Left ventricle myocardium inferior (tissue), 1 donor: ENCODE measurements at places on chromosomes 5 and 9.

GRCh38 chr5:176350416-176350815, 11.1 kb downstream of the KIAA1191 start:
- no peak for DNase-seq

- DNase-seq, result no peak
Measured at GRCh38 chr9:77851882-77852595, 179.6 kb downstream of the GNAQ start.

DNA sequence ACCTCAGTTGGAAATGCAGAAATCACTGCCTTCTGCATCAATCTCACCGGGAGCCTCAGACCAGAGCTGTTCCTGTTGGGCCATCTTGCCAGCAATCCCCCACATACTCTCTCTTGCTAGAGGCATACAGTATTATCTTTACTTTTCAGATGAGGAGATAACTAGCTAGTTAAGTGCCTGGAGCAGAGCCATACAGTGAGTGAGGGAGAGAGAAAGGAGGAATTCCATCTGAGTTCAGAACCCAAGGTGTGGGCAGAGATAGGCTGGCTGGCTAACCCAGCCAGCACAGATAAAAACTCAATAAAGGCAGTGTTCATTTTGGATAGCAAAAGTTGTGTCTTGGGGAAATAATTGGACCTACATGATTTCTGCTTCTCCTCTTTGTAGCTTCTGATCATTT, 268.0 kb upstream of the KIF2A start:
- no peak for DNase-seq

DNA sequence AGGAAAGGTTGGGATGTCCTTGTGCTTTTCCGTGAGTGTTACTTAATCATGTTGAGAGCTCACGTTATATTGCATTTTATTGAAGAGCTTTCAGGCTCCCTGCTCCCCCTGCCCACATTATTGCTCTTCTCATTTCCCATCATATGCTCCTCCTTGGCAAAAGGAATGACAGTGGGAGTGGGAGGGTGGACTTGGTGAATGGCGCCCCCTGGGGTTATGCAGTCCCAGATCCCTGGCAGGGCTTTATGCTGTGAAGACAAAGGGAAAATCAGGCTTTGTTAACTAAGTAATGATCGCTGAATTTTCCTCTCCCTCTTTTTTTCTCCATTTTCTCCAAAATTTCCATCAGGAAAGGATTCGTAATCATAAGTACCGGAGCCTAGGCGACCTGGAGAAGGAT, 166.6 kb downstream of the SMARCA2 start:
- DNase-seq, result no peak

DNA sequence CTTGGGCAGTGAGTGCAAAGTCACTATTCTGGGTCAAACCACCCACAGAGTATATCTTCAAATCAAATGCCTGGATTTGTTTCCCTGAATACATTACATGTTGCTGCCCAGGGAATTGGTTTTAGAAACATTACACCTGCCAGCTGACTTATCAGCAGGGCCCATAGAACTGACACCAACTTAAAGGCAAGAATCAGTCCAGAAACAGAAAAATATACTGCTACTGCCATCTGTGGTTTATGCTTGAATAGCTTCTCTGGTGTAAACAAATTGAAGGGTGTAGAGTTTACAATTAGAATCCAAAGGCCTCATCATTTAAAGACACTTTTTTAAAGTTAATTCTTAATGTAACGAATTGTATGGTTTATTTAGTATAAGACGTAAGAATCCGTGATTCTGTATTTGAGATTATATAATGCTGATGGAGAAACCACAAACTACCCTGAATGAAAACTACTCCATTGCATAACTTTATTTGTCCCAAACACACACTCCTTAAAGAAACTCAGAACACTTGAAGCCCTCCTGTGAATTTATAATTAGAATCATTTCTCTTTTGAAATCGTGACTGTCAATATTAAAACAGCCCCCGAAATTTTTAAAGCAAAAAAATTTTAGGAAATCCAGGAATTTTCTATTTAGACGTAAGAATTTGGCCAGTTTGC, 6.2 kb downstream of the NR6A1 start:
- DNase-seq, result no peak

DNA sequence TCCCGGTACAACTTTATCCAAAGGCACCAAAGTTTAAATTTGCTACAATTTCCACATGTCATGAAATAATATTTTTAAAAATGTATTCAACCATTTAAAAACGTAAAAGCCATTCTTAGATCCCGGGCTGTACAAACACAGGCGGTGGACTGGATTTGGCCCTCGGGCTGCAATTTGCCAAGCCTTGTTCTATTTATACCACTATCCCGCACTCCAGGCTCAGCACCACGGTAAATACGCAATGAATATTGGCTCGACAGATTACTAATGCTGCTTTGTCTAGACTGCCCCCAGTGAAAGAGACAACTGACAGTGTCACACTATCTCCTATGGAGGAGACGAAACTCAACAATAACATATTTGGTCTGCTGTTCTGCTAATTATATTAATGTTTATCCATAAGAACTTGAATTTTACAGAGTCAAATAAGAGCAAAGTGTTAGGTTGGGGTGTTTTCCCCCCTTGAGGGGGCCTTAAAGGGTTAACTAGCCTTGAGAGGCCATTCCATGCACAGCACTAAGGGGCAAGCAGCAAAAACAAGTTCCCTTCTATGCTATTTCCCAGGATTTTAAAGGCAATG, 98.1 kb downstream of the MARCHF11 start:
- no peak for DNase-seq

GRCh38 chr9:111904026-111904425, 7.4 kb downstream of the UGCG start:
- DNase-seq, result no peak

DNA sequence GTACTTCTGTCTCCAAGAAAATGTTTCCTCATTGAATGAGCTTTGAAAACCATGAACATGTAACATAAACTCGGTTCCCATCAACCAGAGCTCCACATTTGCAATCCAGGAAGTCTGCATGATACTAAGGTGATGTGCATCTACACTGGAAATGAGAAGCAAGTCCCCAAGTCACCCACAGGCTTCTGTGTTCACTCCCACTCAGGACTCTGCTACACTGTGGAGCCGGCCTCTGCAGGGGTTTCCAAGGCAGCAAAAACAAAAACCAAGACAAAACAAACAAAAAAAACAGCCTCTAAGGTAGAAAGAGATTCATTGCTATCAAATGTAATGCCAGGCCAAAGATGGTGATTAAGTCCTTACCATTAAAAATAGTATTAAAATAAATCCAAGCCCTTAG, 593.7 kb downstream of the IRX1 start:
- DNase-seq, result no peak

GRCh38 chr5:157747173-157747740, 3.7 kb downstream of the LSM11 start:
- no peak for DNase-seq

GRCh38 chr5:107501965-107502675, 168.6 kb downstream of the EFNA5 start:
- no peak for DNase-seq

GRCh38 chr9:4588721-4589120, 73.4 kb upstream of the PLPP6 start:
- no peak for DNase-seq

GRCh38 chr9:88747768-88748167, 212.8 kb downstream of the NXNL2 start:
- DNase-seq, result peak; percentile 28

DNA sequence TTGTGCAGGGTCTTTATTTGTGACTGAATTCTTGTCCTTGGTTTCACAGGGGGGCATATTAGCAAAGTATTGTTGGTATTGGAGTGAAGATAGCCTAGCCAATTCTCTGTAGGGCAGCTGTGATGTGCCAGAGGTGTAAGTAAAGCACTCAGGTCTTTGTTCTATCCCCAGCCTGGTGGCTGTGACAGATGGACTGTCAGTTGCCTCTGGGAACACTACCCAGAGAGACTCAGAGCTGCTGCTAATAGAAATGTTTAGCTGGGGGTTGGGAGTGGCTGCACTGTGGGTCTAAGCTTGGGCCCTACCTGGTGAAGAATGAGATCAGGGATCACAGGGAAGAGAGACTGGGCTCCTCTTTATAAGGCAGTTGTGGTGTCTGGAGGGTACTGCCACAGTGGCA, 1006.5 kb upstream of the TYRP1 start:
- DNase-seq, result no peak

DNA sequence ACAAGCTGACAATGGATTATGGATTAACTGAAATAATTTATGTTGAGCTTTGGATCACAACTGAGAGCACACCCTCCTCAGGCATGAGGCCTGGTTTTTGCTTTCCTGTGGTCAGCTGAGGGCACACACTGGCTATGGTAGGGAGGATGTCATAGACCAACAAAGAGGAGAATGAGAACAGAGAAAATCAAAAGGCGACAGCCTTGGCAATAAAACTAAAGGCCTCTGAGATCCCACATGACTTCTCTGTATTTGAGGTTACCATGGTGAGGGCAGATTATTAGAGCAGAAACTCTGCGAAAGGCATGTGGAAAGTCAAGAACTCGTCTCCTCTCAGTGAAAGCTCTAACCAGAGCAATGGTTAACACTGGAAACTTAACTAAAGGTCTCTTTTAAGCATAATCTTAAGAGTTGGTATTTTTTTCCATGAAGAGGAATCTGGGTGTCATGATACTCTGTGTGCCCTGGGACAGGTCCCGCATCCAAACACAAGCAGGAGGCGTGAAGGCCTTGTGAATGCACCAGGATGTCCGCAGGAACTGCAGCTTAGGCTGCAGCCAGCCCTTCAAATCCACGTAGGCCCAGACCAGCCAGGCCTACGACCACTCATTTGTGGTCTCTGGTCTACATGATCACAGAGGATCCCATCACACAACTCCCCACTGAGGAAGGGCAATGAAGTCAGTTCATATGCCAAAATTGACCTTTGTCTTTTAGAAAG, 12.4 kb upstream of the MEIKIN start:
- DNase-seq, result no peak

GRCh38 chr5:94793816-94794198, 175.3 kb downstream of the SLF1 start:
- no peak for DNase-seq

DNA sequence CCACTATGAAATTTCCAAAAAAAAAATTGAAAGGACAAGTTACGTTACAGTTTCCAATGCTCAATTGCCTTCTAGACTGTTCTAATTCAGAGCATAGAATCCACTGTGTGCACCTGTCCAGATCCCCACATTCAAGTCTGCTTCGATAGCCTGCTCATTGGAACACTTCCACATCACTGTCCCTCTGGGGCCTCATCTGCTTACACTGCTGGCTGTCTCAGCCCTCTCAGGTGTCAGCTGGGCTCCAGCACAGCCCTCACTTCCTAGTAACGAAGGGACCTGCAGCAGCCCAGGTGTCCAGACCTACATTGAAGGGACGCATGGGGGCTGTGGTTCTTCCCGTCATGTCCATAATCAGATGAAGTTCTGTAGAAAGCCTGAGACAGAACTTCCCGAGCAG, 94.3 kb upstream of the EMB start:
- DNase-seq, result no peak

DNA sequence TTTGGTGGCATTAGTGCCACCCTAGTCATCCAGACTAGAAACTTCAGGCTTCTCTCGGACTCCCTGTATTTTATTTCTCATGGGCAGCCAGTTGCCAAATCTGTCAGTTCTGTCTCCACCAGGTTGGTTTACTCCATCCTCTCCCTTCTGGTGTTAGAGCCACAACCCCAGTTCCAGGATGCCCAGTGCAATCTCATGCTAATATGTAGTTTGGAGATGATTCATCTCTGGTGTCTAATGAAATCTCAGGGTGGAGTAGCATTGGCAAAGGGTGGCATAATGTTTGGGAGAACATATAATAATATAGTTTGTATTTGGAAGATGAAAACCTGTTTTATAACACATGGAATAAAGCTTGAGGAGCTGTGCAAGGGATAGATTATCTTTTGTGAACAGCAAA, 30.2 kb downstream of the SLC46A2 start:
- no peak for DNase-seq

DNA sequence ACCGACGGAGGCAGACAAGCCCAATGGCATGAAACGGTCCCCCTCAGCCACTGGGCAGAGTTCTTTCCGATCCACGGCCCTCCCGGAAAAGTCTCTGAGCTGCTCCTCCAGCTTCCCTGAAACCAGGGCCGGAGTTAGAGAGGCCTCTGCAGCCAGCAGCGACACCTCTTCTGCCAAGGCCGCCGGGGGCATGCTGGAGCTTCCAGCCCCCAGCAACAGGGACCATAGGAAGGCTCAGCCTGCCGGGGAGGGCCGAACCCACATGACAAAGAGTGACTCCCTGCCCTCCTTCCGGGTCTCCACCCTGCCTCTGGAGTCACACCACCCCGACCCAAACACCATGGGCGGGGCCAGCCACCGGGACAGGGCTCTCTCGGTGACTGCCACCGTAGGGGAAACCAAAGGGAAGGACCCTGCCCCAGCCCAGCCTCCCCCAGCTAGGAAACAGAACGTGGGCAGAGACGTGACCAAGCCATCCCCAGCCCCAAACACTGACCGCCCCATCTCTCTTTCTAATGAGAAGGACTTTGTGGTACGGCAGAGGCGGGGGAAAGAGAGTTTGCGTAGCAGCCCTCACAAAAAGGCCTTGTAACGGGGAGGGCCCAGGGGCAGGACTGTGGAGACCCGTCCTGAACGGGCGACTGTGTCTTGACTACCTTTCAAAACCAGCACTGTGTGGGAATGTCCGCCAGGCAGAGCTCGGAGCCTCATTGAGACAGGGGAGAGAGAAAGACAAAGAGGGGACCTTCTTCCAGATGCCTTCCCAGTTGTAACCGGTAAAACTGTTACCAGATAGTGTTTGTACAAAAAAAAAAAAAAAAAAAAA, 29.9 kb downstream of the CD180 start:
- DNase-seq, result peak; percentile 58

GRCh38 chr9:133429641-133430161, 7.5 kb downstream of the ADAMTS13 start:
- DNase-seq, result no peak

- DNase-seq, result no peak
Measured at GRCh38 chr5:114789773-114790402, 379.8 kb downstream of the TRIM36 start.

GRCh38 chr5:53991942-53992341, 318.4 kb downstream of the ARL15 start:
- DNase-seq, result no peak

DNA sequence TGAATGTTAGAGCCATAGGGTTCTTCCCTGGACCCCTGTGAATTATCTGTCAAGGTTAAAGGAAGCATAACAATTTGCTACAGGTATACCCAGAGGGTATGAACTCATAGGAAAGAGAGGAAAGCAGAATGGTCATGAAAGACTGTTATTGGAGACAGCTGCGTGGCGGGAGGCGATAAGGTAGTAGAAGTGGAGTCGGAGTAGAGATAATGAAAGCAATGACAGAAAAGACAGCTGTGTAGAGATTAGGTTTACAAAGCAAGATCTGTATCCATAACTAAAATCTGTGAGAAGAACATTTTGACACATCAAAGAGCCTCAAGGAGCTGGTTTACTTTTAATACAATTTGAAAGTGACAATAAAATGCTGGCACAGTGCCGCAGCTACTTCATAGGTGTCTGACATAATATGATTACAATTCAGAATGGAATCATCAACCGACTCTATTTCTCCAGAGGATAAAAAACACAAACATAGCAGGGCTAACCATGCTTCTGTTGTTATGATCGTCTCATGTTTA, 603.9 kb downstream of the CDH12 start:
- no peak for DNase-seq
